ENCODE measurements at places on chromosomes 4 and X.

DNA sequence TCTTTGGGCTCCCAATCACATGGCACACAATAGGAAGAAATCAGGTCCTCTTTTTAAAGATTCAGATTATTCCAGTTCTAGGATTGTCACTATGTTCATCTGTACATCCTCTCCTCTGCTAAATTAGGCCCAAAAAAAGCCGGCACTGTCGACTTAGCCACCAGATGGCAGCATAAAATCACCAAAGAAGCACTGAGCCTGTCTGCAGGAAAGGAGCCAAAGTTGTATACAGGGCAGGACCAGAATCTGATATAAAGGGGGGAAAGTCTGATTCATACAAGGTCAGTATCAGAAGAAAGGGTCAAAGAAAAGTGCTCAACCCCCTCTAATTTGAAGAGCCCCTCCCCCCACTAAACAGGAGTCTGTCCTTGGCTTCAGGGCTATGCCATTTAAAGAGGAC, 292.5 kb downstream of the CHIC1 start:
- peak; percentile 36 for DNase-seq

- DNase-seq, result no peak
Measured at GRCh38 chr4:6194458-6195195, 5.7 kb downstream of the JAKMIP1 start.

GRCh38 chr4:67546971-67547370, 1.7 kb upstream of the CENPC start:
- no peak for DNase-seq

DNA sequence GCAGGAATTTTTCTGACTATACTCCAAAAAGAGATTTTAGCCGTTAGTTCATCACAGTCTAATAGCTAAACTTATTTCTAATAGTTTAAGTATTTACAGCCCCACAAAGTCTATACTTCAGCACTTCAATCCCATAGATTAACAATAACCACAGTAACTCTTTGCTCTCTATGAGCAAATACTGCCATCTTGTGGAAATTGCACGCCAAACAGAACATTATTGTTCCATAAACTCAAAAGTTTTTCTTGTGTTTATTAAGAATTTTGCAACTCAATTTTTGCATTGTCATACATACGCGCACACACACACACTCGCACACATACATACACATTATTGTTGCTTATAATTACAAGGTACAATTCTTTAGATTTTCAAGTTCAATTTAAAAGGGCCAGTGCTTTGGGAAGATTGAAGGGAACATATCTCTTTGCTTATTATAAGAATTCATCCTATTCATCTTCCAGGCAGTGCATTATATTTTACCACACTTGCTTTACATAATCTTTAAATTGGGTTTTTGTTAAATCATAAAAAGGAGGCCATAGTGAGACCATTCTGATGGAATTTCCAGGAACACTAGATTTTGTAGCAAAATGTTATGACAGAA, 63.8 kb upstream of the ATOH1 start:
- DNase-seq, result no peak

GRCh38 chr4:42954963-42955669, 62.6 kb downstream of the GRXCR1 start:
- no peak for DNase-seq

DNA sequence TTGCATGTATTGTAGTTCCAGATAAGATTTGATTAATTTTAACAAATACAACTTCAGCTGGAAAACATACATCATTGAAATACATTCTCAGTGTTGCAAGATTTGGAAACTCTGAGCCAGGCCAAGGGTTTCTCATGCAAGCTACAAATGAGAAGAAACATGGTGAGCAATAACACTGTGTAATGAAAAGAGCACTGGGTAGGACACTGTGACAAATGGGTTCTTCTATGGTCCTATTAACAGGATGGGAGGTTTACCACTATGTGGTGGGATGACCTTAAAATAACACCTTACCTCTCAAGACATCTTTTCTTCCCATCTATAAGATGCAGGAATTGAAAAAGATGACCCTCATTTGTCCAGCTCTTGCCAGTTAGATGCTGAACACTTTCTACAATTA, 19.6 kb upstream of the NDNF start:
- DNase-seq, result no peak

DNA sequence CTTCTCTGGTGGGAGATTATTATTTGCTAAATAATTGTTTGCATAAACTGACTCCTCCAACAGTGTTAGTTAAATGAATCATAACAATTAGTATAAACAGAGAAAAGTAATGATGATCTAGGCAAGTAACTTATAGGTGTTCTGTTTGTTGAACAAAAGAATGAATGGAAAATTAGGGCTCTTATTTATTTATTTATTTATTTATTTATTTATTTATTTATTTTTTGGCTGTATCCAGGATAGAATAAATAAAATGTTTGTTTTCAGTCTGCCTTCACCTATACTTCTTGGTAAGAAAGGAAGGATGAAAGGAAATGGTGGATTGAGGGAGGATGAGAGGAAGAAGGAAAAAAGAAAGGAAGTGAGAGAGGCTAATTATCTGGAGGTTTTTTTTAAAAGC, 561.6 kb upstream of the MAGEB2 start:
- no peak for DNase-seq

DNA sequence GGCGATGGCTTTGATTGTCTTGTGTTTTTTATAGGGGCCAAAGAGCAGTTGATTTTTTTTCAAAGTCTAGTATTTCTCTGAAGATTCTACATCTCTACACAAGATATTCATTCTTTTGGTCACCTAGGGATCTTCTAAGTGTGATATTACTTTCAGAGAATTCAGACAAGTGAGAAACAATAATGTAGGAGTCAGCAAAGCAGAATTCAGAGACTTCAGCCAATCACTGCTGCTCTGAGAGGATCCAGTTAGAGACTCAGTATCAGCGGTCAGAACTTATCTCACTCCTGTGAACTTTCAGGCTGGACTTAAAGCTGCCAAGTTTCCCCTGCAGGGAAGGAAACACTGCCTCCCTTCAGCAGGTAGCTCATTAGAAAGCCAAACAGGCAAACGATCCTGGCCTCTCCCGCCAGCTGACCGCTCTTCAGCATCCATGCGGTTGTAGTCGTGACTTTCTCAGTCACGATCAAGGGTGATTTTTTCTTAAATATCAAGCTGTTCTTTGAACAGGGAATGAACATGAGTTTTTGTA, 59.2 kb downstream of the NSUN7 start:
- DNase-seq, result no peak

- no peak for DNase-seq
Measured at GRCh38 chrX:102860235-102860634, 76.8 kb upstream of the RAB40AL start.

DNA sequence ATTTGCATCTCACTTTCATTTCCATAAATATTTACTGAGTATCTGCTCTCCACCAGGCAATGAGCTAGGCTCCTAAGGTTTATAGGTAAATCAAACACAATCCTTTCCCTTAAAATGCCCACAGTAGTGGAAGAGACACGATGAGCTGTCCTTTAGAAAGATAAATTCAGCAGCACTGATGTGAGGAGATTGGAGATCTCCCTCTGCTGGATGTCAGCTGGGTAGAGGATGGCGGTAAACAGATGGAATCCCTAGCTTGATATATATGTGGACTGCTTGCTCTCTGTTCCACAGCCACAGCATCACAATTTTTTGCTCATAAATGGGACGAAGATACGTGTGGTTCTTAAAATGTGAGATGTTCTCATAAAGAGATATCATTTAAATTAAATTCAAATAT, 216.4 kb upstream of the RASGEF1B start:
- DNase-seq, result no peak

- peak; percentile 51 for DNase-seq
Measured at GRCh38 chr4:136643416-136643815, 888.9 kb downstream of the PCDH18 start.

GRCh38 chr4:2251073-2251794, 9.3 kb upstream of the HAUS3 start:
- DNase-seq, result no peak

GRCh38 chr4:185086053-185086452, 57.0 kb upstream of the SLC25A4 start:
- no peak for DNase-seq

DNA sequence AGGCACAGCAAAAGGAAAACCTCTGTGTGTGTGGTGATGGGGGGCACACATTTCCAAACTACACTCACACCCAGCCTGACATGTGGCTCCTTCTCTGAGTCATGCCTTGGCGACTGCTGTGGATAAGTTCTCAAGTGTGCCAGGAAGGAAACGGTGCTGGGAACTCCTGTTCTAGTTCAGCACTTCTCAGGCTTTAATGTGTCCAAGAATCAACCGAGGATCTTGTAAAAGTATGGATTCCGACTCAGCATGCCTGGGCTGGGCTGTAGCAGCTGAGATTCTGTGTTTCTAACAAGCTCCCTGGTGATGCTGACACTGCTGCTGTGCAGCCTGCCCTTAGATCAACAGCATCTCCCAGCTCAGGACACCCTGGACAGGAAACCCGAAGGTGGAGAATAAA, 20.2 kb downstream of the CLNK start:
- DNase-seq, result no peak

- no peak for DNase-seq
Measured at GRCh38 chr4:16669036-16669435, 229.4 kb downstream of the LDB2 start.

DNA sequence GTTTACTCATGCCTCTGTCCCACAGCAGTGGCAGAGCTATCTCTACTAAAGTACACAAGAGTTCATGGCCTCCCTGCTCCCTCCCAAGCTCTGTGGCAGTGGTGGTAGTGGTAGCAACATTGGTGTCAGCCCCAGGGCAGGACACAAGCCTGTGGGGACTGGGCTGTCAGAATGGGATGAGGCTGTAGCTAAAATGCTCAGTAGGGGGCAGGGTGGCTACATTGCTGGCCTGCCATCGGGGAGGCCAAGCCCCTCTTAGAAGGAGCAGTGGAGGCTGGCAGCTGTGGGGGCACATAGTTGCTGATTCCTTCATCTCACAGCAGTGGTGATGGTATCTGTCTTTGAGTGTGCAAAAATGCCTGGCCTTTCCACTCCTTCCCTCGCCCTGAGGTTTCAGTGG, 461.7 kb downstream of the PCDH18 start:
- DNase-seq, result no peak

GRCh38 chr4:8167291-8167690, 8.7 kb upstream of the ABLIM2 start:
- no peak for DNase-seq

DNA sequence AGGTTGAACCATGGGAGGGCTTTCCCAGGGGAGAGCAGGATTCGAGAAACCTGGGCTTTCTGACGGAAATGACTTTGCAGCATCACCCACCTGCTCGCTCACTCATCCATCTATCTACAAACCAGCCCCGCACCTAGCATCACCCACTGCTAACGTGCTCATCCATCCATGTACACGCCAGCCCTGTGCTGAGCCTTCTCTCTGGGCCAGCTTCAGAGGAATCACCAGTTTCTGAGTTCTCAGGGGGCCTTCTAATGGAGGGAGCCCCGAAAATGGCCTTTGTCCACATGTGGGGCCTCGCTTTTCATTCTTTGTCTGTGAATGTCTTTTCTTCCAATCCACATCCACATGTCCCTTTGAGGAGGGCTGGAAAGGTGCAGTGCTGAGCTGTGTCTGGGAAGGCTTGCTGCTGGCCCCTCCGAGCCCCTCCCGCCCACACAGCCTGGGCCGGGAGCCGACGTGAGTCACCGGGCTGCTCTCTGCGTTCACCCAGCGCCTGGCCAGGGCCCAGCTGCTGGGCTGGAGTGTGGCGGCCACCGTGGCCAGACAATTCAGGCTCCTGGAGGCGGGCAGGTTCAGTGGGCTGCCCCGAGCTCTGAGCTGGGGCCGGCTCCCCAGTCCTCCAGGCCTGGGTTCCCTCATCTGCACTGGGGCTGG, 14.7 kb downstream of the SORCS2 start:
- DNase-seq, result no peak

GRCh38 chr4:167897116-167897515, 195.2 kb upstream of the ANXA10 start:
- DNase-seq, result no peak

- no peak for DNase-seq
Measured at GRCh38 chr4:86977621-86978184, 42.9 kb downstream of the AFF1 start.

DNA sequence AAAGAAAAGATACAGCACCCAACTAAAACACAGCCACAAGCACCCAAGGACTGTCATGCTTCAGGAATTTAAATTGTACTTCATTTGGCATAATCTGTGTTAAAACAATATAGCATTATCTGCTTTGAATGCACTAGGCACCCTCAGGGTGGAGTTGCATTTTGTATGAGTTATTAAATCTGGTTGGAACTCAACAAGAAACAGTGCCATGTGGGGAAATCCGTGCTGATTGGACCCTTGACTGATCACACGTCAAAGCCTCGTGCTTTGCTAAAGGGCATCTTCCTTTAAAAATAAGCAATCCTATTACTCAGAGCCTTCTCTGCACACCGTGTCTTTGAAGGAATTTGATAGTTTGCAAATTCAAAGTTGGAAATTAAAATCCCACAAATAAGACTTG, 35.4 kb downstream of the IGFBP7 start:
- no peak for DNase-seq

- no peak for DNase-seq
Measured at GRCh38 chr4:40307627-40308497, 27.3 kb upstream of the CHRNA9 start.

DNA sequence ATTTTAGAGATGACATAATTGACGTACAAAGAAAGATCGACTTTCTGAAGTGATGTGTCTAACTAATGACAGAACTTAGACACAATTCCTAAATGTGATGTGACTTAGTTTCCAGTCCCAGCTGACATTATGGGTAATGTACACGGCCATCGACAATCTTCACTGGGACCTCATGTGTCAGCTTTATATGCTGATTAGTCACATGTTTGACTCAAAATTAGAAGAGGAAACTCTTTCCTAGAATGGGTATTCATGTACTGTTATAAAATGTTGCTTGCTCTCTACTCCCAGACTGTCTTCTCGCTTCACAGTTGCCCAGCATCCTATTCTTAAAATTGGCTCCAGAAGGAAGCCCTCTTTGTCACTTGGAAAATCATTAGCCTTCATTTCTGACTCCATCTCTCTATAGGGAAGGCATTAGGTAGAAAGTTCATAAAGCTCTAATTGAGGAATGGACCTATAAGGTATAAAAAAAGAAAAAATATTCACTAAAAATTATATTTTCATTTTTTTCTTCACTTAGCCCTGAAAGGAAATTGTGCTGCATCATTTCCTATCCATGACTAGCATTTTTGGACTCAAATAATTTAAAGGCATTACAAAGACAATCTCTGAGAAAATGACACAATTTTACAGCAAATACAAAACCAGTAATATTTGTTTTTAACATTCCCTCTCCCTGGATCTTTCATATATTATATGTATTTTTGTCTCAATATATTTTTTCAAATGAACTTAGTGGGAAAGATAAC, 554.6 kb downstream of the INPP4B start:
- no peak for DNase-seq
